CD4-positive, alpha-beta T cell treated with Interleukin-17A for 1 hour (primary cell): ENCODE measurements at places on chromosomes 16 and 17.

DNA sequence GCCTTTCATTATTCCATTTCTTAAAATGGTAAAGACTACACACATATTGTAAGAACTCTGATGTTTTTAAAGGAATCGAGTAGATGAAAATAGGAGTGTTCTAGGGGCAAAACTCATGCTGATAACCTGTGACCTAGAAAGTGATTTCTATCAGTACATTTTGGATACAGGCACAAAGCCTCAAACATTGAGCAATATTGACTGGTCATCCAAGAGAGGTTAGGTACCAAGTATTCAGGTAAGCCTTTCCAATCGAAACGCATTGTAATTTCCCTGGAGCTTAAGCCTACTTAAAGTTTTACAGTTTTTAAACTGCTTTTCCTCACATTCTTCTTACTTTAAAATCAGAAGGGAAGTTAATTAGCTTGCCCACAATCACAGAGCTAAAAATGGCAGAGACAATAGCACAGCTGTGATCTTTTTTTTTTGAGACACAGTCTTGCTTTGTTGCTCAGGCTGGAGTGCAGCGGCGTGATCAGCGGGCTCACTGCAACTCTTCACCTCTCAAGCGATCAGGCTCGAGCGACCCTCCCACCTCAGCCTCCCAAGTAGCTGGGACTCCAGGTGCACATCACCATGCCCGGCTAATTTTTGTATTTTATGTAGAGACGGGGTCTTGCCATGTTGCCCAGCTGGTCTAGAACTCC is 3.3 kb downstream of the GOT2 start:
- no peak for DNase-seq

GRCh38 chr16:84851192-84852127 is 31.7 kb downstream of the CRISPLD2 start:
- DNase-seq = no peak

- no peak for DNase-seq
These were observed 65.7 kb downstream of the MAP2K6 start for GRCh38 chr17:69480245-69480644.

DNA sequence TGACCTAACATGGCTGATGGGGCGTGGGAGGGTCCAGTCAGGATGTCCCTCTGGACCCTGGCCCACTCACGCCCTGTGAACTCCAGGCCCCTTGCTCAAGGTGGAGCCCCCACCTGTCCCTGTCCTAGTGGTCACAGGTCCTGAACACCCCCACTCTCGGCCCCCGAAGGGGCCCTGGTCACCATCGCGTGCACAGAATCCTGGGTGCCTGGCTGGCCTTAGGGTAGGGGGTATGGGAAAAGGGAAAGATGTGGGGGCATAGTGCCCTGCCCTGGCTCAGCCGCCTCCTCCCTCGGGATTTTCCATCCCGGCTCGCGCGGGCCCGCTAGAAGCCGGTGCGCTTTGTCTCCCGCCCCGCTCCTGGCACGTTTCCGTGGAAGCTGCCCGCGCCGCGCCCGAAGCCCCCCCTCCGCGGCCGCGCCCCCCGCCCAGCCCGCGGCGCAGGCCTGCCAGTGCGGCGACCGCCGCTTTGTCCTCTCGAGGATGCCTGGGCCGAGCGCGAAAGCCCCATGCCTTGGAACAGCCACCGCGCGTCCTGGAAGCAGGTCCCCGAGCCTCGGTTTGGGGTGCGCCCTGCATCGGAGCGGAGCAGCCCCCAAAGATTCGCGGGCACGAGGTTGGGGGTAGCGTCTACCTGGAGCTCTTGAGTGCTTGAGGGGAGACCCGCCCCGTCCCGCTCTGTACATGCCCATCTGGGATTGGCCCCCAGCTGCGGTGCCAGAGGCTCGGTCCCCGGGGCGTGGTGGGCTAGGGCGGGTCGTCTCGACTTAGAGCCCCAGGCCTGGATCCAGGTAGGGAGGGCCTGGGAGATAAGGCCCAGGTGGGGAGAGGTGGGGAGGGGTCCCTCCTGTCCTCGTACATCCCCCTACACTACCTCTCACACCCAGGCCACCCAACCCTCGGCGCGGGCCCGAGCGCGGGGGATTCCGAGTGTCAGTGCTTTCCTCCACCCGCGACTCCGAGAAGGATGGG is 1.3 kb downstream of the SMPD3 start:
- DNase-seq = no peak

- no peak for DNase-seq
These were observed 3.2 kb downstream of the TPSG1 start for GRCh38 chr16:1221628-1222552.

DNA sequence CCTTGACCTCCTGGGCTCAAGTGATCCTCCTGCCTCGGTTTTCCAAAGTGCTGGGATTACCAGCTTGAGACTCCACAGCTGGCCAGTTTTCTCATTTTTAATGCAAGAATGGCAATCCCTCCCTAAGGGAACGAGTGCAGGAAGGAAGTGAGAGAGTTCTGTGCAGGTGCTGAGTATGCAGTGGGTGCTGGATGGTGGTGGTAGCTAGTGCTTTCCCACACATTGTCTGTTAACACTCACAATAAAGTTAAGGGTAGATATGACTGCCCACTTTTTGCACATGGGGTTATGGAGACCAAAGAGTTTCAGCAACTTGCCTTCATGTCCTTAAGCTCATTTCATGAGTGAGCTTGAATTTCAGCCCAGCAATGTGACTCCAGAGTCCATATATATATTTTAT is 18.5 kb downstream of the RGS9 start:
- DNase-seq = no peak

DNA sequence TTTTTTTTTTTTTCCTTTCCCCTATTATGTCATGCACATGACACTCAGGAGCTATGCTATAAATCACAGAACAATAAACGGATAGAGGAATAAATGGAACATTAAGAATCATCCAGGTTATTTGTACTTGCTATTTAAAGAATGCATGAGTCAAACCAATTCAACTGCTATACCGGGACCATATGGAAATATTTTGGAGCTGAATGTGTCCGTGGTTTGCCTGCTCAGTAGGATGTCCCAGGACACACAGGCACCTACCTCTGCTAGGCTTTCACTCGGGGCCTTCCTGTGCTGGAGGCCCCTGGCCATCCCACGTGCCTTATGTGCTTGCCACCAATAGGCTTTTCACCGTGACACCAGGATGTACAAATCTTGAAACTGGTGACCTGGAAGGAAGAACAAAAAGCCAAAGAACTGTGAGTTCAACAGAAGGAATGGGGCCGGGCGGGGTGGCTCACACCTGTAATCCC is 15.3 kb upstream of the SEC14L1 start:
- no peak for DNase-seq

DNA sequence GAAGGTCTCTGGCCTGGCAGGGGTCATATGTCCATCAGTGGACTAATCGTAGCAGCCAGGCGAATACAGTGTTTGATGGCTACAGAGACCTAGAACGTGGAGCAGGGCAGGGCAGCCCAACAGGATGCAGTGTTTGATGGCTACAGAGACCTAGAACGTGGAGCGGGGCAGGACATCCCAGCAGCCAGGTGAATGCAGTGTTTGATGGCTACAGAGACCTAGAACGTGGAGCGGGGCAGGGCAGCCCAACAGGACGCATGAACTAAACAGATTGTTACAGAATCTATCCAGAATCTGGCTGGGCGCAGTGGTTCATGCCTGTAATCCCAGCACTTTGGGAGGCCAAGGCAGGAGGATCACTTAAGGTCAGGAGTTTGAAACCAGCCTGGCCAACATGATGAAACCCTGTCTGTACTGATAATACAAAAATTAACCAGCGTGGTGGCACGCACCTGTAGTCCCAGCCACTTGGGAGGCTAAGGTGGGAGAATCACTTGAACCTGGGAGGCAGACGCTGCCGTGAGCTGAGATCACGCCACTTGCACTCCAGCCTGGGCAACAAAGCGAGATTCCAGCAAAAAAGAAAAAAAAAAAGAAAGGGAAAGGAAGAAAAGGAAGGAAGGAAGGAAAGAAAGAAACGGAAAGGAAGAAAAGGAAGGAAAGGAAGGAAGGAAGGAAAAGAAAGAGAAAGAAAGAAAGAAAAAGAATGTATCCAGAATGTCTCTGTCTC is 65.2 kb upstream of the RPH3AL start:
- DNase-seq = no peak

DNA sequence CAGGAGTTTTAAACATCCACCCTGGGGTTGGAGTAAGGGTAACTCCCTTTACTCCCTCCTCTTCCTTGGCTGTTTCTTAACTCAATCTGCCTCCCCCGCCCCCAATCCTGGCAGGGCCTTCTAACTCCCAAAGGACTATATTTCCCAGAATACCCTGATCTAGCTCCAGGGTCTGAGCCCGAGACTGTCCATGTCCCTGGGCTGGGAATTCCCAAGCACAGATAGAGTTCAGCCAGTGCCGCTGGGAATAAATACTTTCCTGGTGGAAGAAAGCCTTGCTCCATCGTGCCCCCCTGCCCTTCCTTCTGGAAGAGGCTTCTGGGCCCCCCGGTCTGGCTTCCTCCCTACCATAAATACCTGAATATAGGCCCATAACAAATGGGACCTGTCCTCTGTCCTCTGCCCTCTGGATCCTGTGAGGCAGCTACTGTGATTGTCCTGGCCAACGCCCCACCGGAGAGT is 10.2 kb downstream of the BAHCC1 start:
- no peak for DNase-seq

DNA sequence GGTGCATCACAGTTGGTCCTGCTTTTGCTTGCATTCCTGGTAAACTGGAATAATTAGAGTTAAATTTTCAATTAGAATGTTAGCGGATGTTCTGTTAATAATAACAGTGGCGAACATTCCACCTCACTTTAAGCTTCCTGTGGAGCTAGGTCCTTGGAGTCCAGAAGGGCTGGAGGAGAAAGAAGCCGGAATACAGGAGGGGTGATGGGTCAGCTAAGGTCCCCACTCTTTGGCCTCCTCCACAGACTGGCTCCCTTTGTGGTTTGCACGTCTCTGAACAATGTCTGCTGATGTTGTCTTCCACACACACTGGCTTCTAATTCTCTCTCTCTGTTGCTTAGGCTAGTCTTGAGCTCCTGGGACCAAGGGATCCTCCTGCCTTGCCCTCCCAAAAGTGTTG is 35.0 kb upstream of the ETV4 start:
- no peak for DNase-seq

DNA sequence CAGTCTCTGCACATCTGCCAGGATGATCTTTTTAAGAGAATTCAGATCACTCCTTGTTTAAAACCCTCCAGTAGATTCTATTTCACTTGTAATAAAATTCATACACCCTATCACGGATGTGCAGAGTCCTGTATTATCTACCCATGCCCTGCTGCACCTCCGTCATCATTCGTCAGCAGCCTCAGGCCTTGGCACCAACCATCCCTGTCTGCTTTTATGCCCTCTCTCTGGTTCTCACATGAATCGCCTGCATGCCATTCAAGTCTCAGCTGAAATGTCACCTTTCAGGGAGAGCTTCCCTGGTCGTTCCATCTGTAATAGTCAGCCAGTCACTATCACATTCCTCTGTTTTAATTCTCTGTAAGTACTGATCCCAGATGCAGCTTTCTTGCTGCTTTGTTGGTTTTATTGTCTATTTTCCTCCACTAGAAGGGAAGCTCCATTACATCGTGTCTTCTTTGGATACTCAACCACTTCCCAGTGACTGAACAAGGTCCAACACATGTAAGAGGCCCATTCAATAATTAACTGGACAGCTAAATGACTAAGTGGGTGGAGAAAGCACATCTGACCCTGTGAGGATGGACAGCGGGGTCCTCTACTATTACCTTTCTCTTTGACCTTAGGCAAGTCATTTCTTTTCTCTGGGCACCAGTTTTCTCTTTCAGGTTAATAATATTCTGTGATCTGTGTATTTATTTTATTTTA is 81.2 kb upstream of the GOT2 start:
- no peak for DNase-seq
